SK-N-SH (cell line): ENCODE measurements at places on chromosomes 5 and 9.
A peak's percentile ranks its signal among the peaks of the same experiment; 100 is the strongest.

- DNase-seq = no peak
Observed at GRCh38 chr9:129888293-129889121, 53.2 kb downstream of the USP20 start.

GRCh38 chr5:125541085-125541484 lies 794.6 kb upstream of the ZNF608 start:
- no peak for DNase-seq

GRCh38 chr5:45512521-45512920 lies 183.7 kb downstream of the HCN1 start:
- no peak for DNase-seq

DNA sequence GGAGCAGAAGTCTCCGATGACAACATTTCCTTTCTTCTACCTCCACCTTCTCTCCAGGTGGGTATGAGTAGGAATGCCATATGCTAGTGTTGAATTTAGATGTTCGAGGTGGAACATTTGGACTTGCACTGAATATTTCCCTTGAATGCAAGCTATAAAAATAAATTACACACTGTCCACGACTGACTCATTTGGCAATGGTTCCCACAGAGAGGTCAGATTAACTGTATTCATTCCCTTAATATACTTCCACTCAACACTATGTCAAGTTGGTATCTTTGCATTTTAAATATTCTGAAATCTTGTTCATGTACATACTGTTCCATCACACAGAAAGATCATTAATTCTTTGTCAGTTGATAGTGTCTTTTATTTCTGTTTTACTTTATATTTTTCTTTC lies 222.6 kb upstream of the PIK3R1 start:
- no peak for DNase-seq

- DNase-seq = peak; percentile 59
Observed at GRCh38 chr5:141003791-141004611, 37.7 kb downstream of the PCDHAC2 start.

- DNase-seq = no peak
Observed at GRCh38 chr9:37447111-37447510, 18.1 kb downstream of the ZBTB5 start.

GRCh38 chr9:113690055-113690740 lies 185.9 kb upstream of the ZNF618 start:
- DNase-seq = no peak

GRCh38 chr9:93091056-93091452 lies 5.0 kb upstream of the CARD19 start:
- DNase-seq = peak; percentile 12

GRCh38 chr5:6868575-6869215 lies 155.5 kb downstream of the TENT4A start:
- DNase-seq = no peak

DNA sequence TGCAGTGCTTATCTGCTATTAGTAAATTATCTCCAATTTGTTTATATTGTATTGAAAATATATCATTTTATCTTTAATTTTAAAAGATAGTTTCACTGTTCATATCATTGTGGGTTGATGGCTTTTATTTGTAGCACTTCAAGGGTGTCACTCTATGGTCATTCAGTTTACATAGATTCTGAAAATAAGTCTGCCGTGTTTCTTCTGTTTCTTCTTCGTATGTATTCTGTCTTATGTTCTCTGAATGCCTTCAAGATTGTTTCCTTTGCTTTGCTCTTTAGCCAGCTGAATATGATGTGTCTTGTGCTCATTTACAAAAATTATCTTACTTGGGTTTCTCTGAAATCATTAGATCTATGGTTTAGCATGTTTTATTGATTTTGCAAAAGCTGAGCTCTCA lies 359.9 kb downstream of the CYLC2 start:
- DNase-seq = no peak

- DNase-seq = no peak
Observed at GRCh38 chr9:38035873-38036272, 33.2 kb downstream of the SHB start.
